Gastrocnemius medialis (tissue), 4 donors: ENCODE measurements at places on chromosomes 5 and 9. TPM values are rescaled to one million over a fixed set of nuclear protein-coding genes. Genes with fewer than 3 reads are reported as not detected.

FAM151B gene
- 1.4 TPM for total RNA-seq

- no peak for DNase-seq
Observed at GRCh38 chr9:114928136-114928535, 2.3 kb downstream of the TNFSF8 start.

SPRY4 gene
- 6.3 TPM for total RNA-seq

DNA sequence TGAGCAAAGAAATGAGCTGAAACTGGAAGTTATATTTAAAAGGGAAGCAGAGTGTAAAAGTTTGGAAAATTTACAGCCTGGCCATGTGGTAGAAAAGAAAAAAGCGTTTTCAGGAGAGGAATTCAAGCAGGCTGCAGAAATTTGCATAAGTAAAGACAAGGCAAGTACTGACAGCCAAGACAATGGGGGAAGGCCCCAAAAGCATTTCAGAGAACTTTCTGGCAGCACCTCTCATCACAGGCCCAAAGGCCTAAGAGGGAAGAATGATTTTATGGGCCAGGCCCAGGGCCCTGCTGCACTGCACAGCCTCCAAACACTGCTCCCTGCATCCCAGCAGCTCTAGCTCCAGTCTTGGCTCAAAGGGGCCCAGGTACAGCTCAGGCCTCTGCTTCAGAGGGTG, 169.7 kb downstream of the GLIS3 start:
- no peak for DNase-seq

GRCh38 chr9:16904655-16905054, 34.2 kb upstream of the BNC2 start:
- DNase-seq, result no peak

DNA sequence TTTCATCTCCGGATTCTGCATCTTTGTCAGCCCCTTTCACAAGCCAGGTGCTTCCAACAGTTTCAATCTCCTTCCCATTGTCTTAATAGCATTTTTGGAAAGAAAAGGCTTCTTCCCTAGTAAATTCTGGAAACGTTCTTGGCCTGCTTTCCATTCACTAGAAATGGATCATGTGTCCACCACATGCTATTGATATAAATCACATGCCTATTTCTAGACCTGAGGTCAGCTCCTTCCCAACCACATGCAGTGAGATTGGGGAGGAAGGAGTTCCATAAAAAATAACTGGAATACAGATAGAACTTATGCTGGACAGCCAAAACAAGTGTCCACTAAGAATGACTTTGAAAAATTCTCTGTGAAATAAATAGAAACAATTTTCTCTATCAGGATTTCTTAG, 181.6 kb upstream of the TMEM161B start:
- DNase-seq, result no peak

TMEM215 gene
- total RNA-seq, result not detected

ATP10B gene
- not detected for total RNA-seq

- no peak for DNase-seq
Observed at GRCh38 chr5:159341145-159341544, 10.9 kb upstream of the IL12B start.

DNA sequence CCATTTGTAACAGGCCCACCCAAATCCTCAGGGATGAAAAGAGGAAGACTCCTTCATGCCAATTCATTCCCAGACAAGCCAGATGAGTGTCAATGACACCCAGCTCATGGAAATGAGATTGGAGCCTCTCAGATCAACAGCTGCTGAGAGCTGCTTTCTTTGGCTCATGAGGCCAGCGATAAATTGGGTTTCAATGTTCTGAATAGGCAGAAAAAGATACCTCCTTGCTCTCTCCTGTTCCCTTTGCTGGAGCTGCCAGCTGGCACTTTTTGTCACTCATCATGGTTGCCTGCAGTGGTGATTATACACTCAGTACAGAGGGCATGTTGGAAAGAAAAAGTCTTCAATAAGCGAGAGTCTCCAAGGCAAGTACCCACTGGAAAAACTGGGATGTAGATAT, 47.1 kb downstream of the SH3RF2 start:
- DNase-seq, result peak; percentile 30

- no peak for DNase-seq
Observed at GRCh38 chr5:19928562-19929421, 59.2 kb downstream of the CDH18 start.

FBLL1 gene
- total RNA-seq, result not detected

DNA sequence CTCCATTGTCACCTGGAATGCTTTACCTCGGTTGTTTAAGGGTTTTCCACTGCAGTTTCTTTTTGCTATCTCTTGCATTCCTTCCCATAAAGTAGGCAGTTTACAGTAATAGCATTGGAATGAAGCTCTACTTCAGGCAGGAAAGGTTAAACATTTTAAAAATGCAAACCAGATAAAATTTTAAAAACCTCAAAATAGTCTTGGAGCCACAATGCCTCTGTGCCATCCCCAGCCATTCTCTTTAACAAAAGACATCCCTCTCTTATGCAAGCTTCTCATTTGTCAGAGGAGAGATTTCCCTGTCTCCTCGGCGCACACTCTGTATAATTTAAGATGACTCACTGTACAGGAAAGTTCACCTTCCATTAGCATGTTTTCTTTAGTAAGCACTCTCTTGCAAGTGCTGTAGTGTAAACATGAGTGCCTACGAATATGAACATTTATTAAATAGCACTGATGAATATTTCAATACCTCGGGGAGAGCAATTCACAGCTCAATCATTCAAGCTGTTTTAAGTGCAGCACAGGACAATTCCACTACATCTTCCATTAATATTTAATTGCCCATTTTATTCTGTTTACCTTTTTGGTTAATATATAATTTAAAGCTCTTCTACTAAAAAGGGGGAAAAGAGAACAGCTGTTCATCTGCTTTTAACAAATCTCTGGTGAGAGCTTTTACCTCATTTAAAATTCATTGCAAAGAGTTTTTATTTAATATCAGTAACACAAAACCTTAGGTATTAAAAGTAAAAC, 343.6 kb downstream of the SPATA31D1 start:
- no peak for DNase-seq
